ENCODE measurements at places on chromosomes 2 and 18.

DNA sequence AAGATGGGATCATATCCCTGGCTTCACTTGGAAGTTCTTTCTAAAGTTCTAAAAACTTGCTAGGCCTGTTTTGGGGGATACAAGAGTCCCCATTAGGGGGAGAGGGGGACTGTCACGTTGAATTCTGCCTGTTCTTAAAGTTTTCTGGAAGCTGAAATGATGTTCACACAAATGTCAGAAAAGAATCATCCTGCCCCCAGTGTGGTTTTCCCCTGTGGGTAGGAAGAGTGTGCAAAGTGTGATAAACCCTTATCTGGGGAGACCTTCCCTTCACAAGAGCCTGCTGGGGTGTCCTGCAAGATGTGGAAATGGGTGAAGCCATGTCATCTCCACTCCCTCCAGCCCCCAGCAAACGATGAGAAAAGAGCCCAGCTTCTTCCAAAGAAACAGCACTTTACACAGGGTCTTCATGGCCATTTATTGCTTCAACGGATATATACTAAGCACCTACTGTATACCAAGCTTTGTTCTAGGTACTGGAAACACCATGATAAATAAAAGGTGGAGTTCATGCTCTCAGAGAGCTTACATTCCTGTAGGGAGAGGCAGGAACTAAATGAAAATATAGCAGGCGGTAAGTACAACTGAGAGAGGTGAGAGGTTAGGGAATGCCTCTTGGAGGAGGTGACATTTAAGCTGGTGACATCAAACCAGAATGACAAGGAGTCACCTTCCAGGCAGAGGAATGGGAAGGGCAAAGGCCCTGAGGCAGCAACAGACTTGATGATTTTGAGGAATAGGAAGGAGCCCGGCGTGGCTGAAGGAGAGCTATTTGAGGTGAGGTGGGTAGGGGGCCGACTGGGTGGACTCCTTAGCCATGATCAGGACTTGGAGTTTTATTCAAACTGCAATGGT lies 1.6 kb downstream of the MFSD2B start:
- no peak for DNase-seq

- DNase-seq = no peak
These were observed 26.9 kb downstream of the GPR55 start for GRCh38 chr2:230898016-230898712.

GRCh38 chr2:5617796-5618195 lies 74.4 kb upstream of the SOX11 start:
- no peak for DNase-seq

DNA sequence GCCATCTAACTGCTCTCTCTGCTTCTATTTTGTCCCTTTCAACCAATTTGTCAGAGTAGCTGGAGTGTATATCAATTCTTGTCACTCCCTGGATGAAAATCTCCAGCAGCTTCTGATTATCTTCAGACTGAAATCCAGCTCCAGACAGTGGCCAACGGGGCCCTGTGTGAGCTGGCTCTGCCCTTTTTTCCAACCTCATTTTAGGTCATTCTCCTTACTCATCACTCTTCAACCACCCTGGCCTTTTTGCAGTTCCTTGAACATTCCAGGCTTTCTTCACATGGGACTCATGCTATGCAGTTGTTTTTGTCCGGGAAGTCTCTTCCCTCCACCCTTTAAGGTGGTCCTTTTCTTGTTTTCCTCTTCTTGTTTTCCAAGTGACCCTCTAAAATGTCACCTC lies 15.4 kb upstream of the FAP start:
- DNase-seq = no peak

DNA sequence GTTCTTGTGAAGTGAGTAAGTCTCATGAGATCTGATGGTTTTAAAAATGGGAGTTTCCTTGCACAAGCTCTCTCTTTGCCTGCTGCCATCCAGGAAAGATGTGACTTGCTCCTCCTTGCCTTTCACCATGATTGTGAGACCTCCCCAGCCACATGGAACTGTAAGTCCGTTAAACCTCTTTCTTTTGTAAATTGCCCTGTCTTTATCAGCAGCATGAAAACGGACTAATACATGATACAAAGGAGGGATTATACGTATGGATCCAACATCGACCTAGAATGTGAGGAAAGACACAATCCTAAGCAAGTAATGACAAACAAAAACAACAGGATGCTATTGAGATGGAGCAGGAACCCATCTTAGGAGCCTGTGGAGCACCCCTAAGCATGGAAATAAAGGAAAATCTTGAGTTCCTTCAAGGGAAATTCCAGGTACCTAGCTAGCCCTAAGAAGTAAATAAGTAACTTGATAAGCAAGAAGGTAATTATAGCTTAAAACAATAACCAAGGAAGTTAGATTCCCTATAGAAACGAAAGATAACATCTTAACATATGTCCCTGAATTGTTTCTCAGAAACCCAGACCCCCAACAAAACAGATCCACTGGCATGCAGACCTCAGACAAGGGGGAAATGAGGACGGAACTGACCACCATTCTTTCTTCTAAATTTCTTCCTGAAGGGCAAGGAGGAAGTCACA lies 1.5 kb upstream of the TNFRSF11A start:
- no peak for DNase-seq

DNA sequence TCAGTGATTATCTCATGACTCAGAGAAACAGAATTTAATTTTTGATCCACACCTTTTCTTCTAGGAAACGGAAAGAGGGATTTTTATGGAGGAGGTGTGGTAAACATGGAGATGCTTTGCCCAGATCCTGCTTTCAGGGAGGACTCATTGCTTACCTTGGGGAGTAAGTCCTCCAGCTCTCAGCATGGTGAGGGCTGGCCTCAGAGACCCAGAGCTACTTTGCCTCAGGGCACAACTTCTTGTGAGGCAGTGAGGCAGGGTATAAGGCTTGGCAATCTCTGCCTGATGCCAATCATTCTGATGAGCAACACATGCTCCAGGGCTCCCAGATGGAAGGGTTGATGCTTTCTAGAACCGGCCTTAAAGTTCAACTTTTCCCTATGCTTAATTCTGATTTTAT lies 189.9 kb upstream of the DCC start:
- no peak for DNase-seq

DNA sequence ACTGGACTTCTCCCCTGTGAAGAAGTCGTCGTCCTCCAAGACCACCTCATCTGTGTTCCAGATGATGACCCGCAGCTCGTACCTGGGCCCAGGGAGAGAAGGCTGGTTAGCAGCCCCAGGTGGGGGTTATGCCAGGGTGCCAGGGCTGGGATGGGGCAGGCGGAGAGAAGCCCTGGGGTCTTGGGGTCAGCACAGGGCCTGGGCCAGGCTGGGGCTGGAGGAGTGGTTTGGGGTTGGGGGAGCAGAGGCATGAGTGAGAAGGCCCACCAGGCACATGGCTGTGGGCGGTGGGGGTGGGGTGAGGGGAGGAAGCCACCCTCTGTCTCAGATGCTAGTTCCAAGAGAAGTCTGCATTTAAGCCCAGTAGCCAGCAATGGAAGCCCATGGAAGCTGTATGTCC lies 15.8 kb downstream of the OTOF start:
- peak; percentile 39 for DNase-seq

DNA sequence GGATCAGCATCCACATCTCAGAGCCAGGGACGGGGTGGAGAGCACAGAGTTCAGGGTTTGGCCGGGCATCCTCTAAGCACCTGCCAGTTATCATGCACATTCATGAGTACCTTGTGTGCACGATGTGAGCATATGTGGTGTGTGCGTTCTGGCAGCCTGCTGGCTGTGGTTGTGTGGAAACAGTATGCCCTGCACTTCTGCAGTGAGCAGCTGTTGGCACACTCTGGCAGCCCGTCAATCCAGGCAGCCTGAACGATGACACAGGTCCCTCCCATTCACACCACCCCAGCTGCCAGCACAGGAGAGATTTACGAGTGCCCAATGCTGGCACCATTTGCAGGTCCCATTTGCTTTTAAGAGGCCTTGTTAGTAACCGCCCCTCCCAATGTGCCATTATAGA lies 74.2 kb downstream of the CD8B2 start:
- DNase-seq = no peak

- DNase-seq = no peak
These were observed 15.2 kb downstream of the SRBD1 start for GRCh38 chr2:45595721-45596435.

GRCh38 chr2:237487496-237487895 lies 445 bp downstream of the MLPH start:
- DNase-seq = no peak

- DNase-seq = no peak
These were observed 25.5 kb downstream of the LNPK start for GRCh38 chr2:175976391-175977157.

DNA sequence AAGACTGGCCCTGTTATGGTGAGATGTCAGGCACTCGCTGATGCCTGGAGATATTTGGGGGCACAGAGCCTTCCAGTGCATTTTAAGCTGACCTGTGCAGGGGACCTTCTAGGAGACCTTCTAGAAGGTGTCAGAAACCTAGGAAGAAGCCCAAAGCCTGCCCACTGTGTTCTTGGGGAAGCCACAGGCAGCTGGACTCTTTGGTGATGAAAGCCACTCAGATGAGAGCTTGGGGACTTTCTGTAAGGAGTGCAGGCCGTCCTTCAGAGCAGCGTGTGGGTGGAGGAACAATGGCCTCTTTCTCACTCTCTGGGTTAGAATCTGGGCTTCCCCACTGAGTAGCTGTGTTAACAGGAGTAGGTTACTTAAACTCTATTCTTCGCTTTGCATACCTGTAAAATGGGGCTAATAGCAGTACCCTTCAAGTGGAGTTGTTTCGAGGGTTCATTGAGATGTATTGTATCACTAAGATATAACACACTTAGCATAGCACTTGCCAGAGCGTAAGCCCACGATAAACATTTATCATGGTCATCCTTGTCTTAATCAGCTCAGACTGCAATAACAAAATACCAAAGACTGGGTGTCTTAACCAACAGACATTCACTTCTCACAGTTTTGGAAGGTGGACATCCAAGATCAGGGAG lies 322.3 kb upstream of the EPAS1 start:
- DNase-seq = no peak

- DNase-seq = no peak
These were observed 2.5 kb downstream of the PSTPIP2 start for GRCh38 chr18:46069524-46069923.

DNA sequence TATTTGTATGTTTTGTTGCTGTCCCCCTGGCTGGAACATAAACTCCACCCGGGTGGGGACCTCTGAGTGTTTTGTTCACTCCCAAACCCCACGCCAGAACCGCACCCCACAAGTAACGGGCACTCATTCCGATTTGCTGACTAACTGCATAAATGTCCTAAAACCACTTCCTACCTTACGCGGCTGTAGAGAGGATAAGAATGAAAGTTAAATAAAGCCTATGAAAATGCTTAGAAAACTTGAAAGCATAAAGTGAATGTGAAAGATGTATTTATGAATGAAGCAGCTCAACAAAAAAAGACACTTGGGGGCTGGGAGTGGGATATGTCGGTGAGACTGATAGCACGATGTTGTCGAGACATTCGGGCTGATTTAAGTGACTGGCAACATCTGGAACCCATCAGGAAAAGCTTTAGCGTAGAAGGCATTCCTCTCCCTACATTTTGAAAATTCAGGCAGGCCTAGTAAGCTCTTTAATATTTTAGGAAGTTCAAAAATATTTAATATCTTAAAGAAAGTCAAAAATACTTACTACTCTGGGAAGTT lies 206.7 kb downstream of the SH3RF3 start:
- DNase-seq = no peak

DNA sequence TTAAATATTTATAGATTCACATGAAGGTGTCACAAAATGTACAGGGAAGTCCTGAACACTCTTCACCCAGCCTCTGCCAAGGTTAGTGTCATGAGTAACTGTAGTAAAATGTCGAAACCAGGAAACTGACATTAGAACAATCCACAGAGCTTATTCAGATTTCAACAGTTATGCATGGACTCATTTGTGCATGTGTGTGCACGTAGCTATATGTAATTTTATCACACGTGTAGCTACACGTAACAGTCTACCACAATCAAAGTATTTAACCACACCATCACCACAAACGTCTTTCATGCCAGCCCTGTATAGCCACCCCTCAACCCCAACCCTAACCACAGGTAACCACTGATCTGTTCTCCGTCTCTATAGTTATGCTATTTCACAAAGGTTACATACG lies 211.7 kb upstream of the REV1 start:
- no peak for DNase-seq

DNA sequence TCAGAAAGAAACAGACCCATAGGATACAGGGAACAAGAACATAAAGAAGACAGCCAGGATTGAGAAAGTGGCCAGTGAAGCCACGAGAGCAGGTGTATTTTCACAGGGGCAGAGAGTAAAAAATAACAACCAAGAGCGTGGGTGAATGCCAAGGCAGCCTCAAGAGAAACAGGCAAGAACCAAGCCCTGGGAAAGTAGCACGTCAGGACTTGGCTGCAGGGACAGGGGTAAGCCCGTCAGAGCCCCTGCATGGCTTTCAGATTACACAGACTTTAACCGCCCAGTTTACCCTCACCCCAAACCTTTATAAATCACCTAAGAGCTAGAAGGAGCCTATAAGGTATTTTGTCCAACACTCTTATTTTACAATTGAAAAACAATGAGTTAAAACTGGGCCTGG lies 43.7 kb downstream of the ARL4C start:
- DNase-seq = no peak

DNA sequence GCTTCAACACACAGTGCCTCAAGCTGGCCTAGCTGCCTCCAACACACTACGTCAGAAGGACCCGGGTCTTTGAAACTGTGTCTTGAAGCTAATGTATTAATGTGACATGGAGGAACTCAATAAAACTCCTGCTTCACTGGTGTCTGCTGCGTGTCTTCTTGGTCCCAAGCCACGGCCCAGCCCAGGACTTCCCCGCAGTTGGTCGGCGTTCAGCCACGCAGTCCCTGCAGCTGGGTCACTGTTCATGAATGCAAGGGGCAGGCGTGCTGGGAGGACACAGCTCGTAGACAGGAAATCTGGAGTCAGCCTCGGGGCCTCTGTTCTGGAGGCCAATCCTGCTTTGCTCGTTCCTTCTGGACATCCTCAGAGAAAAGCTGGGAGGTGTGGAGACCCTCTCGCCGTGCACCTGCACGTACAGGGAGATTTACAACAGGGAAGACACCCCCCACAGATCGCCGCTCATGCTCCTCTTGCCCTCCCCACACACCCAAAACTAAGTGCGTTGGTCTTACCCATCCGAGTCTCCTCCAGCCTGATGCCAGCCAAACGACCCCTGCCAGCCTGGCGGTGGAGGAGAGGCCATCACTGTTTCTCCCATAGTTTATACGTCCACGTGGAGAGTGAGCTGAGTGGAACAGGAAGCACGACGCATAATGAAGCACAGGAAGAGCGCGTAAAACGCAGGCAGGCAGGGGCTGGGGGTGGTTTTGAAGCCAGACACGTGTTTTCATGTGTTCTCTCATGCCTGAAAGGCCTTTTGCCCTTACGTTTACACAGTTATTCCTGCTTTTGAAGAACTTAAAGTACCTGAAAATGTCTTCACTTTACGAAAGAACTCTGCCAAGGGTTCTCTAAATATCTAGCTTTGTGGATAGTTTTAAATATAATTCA lies 39.7 kb downstream of the ADI1 start:
- DNase-seq = no peak

DNA sequence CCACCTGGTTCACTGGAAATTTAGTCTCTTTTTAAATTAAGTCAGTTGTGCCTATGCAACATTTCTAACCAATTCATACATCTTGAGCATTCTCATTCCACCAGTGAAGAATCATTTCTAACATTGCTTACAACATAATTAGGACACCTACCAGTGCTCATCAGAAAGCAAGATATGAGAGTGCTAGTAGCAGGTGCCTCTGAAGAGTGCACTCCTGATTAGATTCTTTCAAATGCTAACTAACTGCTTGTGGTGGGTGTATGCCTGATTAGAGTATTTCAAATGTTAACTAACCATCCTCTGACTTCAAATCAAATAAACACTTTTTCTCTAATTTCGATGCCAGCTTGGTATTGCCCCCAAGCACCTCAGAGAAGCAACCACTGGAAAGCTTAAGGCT lies 124.3 kb upstream of the DNAJC10 start:
- DNase-seq = no peak

GRCh38 chr2:183522489-183523266 lies 398.4 kb downstream of the NUP35 start:
- DNase-seq = no peak
